ENCODE measurements at places on chromosomes 12 and 14.
A peak's percentile ranks its signal among the peaks of the same experiment; 100 is the strongest.

DNA sequence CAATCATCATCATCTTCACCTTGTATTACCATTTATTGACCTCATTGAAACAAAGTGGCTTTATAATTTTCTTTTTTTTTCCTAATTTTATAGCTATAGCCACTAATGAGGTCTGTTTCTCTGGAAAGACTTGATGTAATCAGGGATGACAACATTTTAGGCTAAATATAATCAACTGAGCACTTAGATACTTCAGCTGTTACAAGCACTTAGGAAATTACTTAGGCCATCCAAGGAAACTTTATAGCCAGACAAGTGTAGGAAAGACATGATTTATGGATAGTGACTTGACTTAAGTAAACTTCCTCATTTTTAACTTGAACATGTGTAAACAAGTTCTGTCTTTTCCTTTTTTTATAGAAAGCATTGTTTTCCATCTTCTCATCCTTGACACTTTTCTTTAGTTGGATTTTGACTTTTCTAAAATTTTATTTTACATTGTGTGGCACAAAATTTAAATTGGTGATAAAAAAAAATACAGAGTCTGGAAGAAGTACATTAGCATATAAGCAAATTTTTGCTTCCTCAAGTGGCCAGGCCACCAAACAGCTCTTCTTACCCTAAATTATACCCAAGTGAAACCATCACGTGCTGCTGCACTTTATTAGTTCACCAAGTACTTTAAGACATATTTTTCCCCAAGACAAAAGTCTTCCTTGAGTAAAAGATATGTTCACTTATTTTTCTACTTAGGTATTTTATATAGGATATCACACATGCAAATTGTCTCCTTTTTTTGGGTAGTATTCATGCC is 15.1 kb downstream of the CPNE8 start:
- DNase-seq: no peak

DNA sequence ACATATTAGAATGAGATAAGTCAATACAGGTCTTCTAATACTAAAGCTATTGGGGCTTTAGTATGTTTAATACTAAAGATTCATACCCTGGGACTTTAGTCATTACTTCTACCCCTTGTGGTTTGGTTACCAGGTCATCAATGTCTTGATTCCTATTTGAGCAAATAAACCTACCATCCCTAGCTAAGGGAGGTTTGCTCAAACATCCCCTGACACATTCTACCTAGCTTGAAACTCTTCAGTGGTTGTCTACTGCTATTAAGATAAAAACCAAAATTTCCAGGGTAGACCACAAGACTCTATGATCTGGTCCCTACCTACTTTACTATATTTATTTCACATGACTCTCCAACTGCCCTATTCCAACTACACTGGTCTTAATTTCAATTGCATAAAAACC is 7.3 kb upstream of the C2CD5 start:
- no peak for DNase-seq

DNA sequence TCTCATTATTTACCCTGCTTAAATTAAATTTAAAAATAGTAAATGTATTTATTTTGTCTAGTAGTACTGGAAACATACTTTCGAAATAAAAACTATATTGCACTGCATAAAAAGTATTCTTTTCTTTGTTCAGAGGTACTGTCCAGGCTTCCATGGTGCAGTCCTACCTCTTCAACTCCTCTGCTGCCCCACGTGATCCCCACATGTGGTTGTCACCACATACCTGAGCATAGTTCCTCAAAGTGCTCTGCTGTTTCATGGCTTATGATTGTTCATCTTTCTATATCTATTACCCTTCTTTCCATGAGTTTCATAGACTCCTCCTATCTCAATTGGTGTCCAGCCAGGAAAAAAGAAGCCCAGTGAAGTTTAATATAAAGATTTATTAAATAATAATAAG is 317.5 kb upstream of the OR4E1 start:
- no peak for DNase-seq

DNA sequence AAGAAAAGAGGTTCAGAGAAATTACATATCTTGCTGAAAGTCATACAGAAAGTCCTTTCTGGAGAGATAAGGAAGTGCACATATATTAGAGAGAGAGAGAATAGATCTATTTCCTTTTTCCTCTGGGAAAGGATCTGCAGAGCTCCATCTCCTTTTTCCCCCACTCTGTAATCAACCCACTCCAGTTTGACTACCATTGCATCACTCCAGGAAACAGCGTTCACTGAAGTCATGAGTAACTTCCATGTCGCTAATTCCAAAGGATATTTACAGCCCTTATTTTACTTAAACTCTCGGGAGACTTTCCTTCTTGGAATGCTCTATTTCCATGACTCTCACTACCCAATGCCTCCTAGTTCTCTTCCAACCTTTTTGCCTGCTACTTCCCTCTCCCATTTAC is 72.5 kb upstream of the PARP11 start:
- DNase-seq: no peak

GRCh38 chr12:6745741-6746525 is 7.0 kb downstream of the MLF2 start:
- DNase-seq: peak; percentile 8

- no peak for DNase-seq
Observed at GRCh38 chr12:52009081-52009751, 2.5 kb downstream of the TAMALIN start.

DNA sequence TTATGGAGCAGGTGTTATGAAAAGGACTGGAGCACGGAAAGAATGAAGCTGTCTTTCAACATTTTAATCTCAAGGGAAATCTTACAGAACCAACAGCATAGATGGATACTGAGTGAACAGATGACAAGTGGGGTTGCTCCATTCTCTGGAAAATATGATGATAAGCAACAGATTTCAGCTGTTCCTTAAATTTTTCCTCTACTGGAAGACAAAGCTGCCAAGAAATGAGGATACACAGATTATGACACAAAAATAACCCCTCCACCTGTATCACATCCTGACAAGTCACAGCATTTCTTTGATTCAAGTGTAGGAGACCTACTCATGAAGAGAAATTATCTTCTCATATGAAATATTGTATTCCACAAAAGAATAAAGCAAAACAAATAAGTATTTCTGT is 13.0 kb upstream of the TMTC2 start:
- DNase-seq: no peak

DNA sequence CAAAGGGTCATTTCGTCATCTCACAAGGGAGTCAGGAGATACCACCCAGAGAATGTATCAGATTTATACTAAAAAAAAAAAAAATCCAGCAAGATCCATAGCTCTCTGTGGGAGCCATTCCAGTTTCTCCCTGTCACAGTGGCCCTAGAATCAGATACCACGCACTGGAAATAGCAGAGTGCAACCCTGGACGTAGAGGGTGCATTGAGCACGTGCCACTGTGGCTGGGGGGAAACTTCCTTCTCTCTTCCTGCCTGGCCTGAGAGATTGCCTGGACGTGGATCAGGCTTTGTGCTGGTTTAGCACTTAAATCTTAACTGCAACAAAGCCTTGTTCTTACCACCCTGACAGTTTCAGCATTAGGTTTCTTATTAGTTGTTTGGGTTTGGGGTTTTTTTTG is 124.3 kb downstream of the FBXL14 start:
- no peak for DNase-seq

DNA sequence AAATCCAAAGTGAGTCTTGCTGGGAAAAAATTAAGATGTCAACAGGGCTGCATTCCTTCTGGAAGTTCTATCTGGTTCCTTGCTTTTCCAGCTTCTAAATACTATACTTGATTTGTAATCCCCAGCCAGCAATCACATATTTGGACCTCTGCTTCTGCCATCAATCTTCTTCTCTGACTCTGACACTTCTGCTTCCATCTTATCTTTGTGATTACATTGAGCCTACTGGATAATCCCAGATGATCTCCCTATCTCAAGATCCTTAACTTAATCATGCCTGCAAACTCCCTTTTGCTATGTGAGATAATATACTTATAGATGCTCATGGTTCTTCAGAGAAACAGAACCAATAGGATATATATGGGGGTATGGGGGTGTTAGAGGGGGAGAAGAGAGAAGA is 49.9 kb upstream of the ZDHHC17 start:
- no peak for DNase-seq

DNA sequence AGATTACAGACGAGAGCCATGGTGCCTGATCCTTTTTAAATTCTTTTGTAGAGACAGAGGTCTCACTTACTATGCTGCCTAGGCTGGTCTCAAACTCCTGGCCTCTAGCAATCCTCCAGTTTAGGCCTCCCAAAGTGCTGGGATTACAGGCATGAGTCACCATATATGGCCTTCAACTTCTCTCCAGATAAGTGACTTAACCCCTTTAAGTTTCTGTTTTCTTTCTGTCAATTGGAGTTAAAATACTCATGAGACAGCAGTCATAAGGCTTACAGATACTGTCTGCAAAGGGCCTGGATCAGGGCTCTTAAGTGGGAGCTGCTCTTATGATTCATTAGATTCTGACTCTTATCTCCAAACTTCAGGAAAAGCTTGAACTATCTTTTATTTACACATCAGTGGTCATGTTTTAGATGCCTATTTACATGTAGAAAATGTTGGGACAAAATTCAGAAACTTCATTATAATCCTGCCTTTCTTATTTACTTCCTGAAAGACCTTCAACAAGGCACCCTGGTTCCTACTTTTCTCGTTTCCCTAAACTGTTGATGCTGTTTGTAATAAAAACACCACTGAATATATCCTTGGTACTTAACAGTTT is 271.5 kb upstream of the TBX3 start:
- DNase-seq: no peak

DNA sequence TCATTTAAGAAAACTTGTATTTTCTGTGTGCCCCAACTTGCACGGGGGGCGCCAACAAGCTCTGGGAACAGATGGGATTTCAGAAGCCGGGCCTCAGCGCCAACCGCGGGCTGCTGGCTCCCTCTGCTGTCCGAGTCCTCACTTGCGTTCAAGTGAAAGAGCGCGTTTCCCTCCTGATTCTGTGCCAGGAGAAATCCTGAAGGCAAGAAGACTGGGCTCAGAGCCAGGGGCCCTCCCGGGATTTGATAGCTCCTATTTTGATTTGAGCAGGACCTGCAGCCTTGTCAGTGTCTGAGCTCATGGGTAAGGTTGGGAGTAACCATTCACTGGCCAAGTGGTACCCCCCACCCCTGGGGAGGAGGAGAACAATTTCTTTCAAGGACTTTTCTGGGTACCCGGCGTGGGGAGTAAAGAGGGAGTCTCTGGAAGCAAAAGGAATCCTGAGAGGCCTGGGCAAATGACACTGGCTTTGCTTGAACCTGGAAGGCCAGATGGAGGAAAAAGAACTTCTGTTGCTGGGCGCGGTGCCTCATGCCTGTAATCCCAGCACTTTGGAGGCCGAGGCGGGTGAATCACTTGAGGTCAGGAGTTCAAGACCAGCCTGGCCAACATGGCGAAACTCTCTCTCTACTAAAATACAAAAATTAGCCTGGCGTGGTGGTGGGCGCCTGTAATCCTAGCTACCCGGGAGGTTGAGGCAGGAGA is 179.0 kb upstream of the RGS6 start:
- peak; percentile 81 for DNase-seq

- no peak for DNase-seq
Observed at GRCh38 chr12:20585913-20586312, 109.2 kb upstream of the SLCO1C1 start.

DNA sequence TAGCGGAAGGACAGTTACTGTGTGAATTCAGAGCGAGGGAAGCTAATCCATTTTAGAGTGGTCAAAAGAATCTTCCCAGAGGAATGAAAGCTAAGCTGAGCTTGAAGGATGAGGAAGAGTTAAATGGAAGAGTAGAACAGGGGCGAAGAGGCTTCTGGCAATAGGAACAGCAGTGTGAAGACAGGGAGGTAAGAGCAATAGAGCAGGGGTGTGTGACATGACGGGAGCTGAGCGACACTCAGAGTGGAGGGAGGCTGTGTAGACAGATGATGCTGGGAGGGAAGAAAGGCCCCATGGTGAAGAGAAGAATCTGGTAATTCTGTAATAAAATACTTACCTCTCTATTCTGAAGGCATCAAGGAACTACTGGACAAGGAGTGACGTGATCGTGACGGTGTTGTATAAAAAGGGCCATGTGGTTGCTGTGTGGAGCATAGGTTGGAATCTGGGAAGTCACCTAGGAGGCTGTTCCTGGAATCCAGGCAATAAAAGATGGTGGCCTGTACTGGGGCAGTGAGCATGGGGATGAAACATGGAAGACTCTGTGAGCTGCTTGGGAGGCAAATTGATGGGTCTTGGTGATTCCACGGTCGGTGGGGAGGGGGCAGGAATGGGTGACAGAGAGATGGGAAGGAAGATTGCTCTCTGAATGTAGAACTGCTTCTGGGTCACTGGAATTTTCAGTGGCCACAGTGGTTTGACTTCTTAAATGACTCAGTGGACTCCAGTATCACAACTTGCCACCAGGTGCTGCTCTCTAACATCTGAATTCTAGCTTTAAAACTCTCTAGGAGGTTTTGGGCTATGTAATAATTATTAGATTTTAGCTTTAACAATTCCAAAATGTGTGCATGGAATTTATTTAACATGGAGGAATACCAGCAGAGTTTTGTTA is 164.1 kb downstream of the ATP23 start:
- DNase-seq: no peak

GRCh38 chr12:26157001-26157400 is 32.2 kb upstream of the BHLHE41 start:
- no peak for DNase-seq

GRCh38 chr12:81668475-81668874 is 90.7 kb downstream of the PPFIA2 start:
- peak; percentile 13 for DNase-seq

DNA sequence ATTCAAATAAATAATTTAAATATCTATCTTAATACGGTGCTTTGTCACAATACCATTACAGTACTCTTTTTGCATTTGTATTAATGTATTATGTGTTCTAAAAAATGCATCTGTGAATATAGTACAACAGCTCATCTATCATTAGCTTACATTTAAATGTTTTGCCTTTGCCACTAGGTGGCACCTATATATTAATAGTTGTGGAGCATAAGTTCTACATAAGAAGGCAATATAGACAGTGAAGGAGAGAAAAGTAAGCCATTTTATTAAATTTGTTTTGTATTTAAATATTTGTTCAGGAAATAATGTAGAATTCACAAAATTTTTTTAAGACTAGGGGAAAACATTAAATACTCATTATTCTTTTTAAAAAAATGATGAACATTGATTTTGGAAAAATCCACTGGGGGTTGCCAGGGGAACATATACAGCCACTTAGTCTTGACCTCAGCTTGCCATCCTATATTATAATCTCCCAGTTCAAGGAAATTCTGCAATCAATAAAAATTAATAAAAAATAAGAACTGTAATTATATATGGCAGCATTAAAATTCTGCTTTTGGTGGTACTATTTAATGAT is 9.8 kb downstream of the CCER1 start:
- DNase-seq: peak; percentile 1

GRCh38 chr12:61808856-61809255 is 451.3 kb upstream of the USP15 start:
- no peak for DNase-seq

- no peak for DNase-seq
Observed at GRCh38 chr12:56720731-56721151, 4.4 kb downstream of the NACA start.

- DNase-seq: no peak
Observed at GRCh38 chr12:1628666-1629337, at the start of gene WNT5B. WNT5B (plus strand) TSS chr12:1629231; CDS start chr12:1631355, 2,124 bp downstream.

- DNase-seq: peak; percentile 10
Observed at GRCh38 chr14:60723116-60723906, 840 bp downstream of the SIX4 start.

- DNase-seq: no peak
Observed at GRCh38 chr14:63454863-63455622, 88.1 kb downstream of the PPP2R5E start.
